ENCODE measurements at places on chromosomes 16 and 17.

DNA sequence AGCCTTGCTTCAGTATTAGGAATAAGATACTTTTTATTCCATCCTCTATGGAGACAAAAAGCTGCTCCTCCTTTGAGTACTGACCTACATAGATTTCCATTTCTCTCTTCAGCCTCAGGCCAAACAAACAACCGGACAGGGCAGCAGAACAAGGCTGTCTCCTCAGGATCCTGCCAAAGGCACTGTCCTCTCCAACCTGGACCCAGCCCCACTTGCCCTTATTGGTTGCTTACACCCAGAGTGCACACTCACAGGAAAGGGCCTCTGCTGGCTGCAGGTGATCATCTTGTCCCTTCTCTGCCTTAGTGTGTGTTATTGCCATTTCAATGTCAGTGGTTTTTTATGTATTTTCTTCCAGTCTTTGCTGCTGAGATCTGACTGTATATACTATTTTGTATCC lies 26.6 kb downstream of the LIG3 start:
- no peak for DNase-seq

DNA sequence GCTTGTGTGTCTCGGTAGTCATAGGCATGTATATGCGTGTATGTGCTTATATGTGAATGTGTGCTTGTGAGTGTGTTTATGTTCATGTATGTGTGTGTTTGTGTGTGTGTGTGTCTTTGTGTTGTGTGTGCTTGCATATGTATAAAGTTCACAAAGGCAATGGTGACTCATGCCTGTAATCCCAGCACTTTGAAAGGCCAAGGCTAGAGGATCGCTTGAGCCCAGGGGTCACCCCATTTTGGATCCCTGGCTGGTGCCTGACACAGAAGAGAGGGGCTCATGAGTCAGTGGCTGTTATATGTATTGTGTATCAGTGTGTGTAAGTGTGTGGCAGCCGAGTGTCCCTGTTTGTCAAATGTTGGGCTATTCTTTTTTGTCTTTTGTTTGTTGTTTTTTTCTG lies 69.3 kb downstream of the ABCC1 start:
- no peak for DNase-seq

- DNase-seq = no peak
Measured at GRCh38 chr16:87550495-87550961, 51.8 kb upstream of the JPH3 start.

DNA sequence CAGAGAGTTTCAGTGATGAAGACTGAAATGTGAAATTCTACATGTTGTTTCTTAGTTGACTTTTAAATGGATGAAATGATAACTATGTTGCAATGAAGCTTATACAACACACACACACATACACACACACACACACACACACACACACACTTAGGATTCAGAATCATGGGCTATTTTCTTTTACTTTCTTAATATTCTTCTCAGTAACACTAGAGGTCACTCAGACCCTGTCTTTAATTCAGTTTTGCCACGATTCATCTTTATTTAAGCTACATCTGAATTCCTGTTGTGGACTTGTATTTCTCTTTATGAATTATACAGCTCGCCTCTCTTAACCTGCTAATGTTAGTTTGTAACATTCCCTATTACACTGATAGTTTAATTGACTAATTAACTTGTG lies 109.6 kb upstream of the GOT2 start:
- peak; percentile 13 for DNase-seq

- no peak for DNase-seq
Measured at GRCh38 chr16:29680180-29680598, 1.2 kb downstream of the QPRT start.

- no peak for DNase-seq
Measured at GRCh38 chr16:67703626-67704025, 15.5 kb downstream of the GFOD2 start.

- no peak for DNase-seq
Measured at GRCh38 chr16:47524007-47524405, 62.9 kb downstream of the PHKB start.

GRCh38 chr16:73020409-73020884 lies 27.5 kb downstream of the ZFHX3 start:
- peak; percentile 72 for DNase-seq

DNA sequence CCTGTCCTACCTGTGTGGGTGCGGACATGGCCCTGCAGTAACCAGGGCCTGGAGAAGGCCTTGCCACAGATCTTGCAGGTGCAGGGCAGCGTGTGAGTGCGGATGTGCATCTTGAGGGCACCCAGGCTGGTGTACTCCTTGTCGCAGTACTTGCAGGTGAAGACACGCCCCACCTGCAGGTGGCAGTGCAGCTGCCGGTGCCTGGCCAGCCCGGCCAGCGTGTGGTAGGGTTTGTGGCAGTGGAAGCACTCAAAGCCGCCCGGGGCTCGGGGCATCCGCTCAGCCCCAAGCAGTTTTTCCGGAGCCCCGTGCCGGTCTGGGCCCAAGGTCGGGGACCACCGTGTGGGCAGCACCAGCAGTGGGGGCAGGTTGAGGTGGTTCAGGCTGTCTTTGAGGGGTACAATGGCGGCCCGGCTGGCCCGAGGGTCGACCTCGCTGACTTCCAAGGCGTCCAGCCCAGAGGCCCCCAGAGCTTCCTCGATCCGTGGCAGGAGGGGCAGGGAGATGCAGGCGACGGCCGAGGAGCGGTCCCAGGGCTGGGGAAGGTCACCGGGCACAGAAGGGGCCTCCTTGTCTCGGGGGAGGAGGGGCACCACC lies 5.1 kb downstream of the SNAI3 start:
- DNase-seq = no peak

DNA sequence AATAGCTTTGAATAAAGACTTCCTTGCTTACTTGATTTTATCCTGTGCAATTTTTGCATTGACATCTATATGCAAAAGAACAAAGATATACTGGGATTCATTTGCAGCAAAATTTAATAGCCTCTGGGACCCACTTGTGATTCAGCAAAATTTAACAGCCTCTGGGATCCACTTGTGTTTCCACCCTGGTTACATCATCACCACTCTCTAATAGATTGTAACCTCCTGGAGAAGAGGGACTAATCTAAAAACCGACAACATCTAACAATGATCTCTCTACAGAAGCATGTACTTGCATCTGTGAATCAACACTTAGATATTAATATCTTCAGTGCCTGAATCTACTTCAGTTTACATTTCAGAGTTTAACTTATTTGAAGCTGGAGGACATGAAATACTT lies 202.0 kb upstream of the CPHXL start:
- DNase-seq = no peak

- DNase-seq = no peak
Measured at GRCh38 chr17:80783971-80784370, 207.7 kb upstream of the CHMP6 start.

- no peak for DNase-seq
Measured at GRCh38 chr16:78970650-78971049, 629.9 kb downstream of the MAF start.

- DNase-seq = no peak
Measured at GRCh38 chr16:66842765-66843164, 1.4 kb upstream of the CA7 start.

- no peak for DNase-seq
Measured at GRCh38 chr17:5943982-5944381, 126.2 kb upstream of the WSCD1 start.

DNA sequence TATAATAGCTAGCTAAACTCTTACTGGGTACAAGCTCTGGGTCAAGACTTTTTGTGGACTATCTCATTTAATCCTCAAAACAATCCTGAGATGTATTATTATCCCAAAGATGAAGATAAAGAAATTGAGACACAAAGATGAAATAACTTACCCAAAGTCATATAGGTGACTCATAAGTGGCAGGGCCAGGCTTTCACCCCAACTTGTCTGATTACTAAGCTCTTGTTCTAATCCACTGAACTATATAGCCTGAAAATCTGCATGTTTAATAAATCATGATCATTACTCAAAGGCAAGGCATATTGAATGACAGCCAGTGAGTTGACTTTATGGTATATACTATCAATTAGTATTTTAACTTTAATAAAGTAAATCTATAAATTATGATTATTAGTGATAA lies 77.4 kb downstream of the SKAP1 start:
- DNase-seq = no peak

GRCh38 chr17:63775420-63775819 lies 1.4 kb downstream of the DDX42 start:
- no peak for DNase-seq

DNA sequence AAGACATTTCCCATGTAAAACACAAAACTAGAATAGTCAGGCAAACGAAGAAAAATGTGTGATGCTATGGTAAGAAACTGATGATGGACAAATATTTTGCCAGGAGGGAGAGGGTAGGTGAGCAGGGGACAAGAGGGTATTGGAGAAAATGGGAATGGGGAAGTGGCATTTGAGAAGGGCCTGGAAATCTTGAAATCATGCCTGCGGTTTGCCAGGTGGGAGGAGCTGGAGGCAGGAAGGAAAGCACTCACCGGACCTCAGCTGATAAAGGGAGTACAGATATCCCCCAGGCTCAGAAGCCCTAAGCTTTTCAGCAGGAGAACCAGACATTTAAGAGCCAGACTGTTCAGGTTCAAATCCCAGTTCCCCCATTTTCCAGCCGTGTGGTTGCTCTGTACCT lies 103.6 kb downstream of the GSG1L start:
- DNase-seq = no peak

- DNase-seq = no peak
Measured at GRCh38 chr16:549544-550263, 10.5 kb upstream of the PRR35 start.

GRCh38 chr16:8798174-8798527 lies 512 bp downstream of the PMM2 start:
- DNase-seq = no peak

DNA sequence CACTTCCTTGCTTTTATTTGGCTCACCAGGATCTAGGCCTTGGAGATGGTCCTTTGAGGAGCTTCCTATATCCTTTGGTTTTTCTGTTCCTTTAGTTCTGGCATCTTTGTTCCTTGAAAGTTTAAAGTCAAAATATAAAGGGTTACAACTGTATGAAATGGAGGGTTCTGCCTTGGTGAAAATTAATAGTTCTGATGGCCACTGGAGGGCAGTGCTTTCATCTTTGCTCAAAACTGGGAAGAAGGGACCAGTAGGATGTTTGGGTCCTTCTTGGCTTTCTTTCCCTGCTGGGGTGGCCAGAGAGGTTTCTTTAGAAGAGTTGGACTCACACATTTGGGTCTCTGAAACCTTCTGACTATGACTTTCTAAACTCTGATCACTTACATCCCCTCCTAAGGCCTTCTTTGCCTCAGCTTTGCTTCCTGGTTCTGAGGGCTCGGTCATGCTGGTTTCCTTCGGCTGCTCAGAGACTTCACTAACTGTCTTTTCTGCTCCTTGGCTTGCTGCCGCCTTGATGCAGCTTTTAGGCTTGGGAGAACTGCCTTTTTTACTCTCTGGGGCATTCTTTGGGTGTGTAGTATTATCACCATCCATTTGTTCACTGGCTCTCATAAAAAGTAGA lies 10.9 kb upstream of the ITGA2B start:
- no peak for DNase-seq

- DNase-seq = no peak
Measured at GRCh38 chr17:28792877-28793661, 49.3 kb downstream of the TRAF4 start.

DNA sequence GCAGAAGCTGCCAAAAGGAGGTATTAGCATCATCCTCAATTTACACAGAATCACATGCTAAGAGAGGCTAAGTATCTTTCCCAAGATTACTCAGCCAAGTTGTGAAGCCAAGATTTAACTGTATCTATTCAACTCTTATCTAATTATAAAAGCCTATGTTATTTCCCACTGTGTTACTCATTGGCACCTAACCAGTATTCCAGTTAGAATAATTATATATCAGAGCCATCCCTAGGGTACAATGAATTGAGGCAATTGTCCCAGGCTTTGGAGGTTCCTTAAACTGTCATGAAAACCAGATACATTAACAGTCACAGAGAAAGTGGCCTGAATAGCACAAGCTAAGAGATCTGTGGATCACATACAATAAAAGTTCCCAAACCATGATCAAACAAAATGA lies 10.9 kb upstream of the AMFR start:
- no peak for DNase-seq

GRCh38 chr17:301681-302299 lies 50.8 kb downstream of the RPH3AL start:
- no peak for DNase-seq

- DNase-seq = no peak
Measured at GRCh38 chr17:67867591-67867990, 42.3 kb downstream of the BPTF start.

- DNase-seq = no peak
Measured at GRCh38 chr17:72353502-72353901, 232.7 kb downstream of the SOX9 start.

GRCh38 chr17:80095844-80096475 lies 5.4 kb upstream of the GAA start:
- DNase-seq = no peak

GRCh38 chr17:4843321-4844000 lies 10.3 kb downstream of the MINK1 start:
- no peak for DNase-seq
